Esophagus muscularis mucosa (tissue), 4 donors: ENCODE measurements at places on chromosomes 12 and 14.

- no peak for DNase-seq
Measured at GRCh38 chr12:88895634-88896033, 315.4 kb upstream of the KITLG start.

DNA sequence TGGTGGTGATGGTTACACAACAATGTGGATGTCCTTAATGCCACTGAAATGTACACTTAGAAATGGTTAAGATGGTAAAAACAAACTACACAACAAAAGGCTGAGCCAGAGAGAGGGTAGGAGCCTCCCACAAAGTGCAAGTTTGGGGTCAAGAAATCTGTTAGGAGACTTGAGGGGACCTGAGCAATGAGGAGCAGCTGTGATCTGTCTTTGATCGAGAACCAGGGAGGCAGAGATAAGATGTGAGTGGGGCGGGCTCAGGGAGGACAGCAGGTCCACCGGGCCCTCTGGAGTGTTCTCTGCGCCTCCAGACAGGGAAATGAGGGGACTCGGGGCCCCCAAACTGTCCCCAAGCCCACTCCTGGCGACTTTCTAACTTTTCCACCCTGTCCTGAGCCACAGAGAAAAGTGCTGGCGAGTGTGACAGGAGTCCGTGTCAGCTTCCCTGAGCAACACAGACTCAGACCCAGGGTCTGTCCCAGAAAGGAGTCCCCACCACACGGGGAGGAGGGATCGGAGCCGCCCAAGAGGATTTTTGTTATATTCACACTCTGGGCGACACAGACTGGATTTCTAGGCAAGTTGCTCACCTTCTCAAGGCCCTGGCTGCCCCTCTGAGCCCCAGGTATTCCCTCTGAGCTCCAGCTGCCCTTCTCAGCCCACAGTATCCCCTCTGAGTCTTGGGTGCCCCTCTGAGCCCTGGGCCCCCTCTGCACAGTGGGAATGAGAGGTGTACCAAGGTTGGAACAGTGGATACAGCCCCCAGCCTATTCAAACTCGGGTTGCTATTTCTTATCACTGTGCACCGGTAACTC, 11.5 kb upstream of the SCARB1 start:
- DNase-seq, result no peak

GRCh38 chr12:66144791-66145754, 14.5 kb upstream of the LLPH start:
- no peak for DNase-seq

DNA sequence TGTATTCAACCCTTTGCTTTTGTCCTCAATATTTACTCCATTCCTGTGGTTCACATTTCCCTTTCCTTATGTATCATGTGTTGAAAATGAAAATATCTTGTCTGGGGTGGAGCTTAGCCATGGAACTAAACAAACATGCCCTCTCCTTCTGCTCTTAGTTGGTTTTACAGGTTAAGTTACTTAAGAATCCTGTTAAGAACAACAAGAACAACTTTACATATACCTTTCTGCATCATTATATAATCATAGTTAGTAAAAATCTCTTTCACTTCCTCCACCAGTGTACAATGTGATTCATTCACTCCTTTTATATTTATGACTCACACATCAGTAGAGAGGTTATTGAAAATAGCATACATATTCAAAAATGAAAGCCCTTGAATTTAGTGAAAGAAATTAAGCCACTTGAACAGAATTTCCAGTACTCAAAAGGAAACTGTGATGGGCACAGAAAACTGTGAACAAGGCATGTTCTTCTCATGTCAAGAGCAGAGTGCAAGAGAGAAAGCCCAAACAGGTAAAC, 307.7 kb downstream of the CCDC91 start:
- DNase-seq, result no peak

GRCh38 chr12:120278137-120279069, 12.9 kb upstream of the PXN start:
- no peak for DNase-seq

GRCh38 chr14:103027451-103027850, 29.9 kb downstream of the CDC42BPB start:
- DNase-seq, result no peak

DNA sequence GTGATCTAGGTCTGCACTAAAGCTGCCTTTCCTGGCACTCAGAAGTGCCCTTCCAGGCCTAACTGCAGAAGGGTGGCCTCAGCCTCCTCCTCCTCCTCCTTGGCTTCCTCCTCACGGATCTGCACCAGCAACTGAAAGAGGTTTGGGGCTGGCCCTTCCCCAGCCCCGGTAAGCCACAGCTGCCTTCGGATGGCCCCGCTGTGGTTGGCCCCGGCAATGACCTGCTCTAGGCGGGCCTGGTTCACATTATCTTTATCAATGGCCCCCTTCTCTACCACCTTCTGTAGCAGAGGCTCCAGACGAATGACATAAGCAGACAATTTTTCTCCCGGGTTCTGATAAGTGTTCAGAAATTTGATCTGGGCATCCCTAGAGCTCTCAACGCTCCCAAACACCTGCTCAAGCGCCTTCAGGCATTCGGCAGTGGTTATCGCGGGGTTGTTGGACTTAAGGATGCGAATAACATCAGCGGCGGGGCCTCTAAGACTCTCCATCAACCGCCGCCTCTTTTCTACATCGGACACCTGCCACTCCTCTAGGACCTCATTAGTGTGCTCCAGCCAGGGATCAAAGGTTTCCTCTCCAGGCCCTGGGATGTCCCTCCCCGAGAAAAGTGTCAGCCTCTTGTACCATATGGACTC, 1.5 kb downstream of the PNMA1 start:
- no peak for DNase-seq

DNA sequence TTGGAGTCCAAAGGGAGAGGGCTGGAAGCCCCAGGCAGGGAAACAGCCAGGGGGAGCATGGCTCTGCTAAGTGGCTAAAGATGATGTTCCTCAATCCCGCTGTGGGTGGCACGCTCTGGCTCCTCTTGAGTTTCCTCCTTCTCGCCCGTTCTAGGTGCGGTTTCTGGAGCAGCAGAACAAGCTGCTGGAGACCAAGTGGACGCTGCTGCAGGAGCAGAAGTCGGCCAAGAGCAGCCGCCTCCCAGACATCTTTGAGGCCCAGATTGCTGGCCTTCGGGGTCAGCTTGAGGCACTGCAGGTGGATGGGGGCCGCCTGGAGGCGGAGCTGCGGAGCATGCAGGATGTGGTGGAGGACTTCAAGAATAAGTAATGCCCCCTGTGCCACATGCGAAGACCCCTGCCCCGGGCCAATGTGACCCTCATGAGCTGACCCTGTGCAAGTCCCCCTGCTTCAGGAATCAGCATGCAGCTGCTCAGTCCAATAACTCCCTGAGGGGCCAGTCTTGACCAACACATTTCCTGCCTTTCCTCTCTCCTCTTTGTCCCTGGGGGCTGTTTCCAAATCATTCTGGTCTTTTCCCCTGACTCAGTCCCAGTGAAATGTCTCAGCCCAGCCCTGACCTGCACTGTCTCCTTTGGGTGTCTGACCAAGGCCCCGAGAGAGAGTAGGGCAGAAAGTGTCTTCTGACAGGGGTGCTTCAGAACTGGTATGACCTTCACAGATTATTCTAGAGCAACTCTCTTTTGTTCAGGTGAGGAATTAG, 2.1 kb downstream of the KRT7 start:
- DNase-seq, result no peak

DNA sequence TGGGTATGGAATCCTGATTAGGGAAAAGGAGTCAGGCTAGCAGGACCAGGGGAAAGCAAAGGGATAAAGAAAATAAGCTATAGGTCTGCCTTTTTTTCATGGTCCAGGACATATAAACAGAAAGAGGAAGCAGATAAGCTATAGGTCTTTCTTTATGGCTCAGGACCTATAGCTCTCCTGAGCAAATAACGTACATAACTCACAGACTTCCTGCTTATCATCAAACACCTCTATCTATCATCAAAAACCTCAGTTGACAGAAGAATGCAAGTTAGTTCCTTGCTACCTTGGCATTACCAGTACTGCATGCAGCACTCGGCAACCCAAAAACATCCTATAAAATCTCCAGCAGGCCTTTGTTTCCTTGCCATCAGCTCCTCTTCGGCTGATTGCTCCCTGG, 238.7 kb upstream of the OR4E1 start:
- no peak for DNase-seq

DNA sequence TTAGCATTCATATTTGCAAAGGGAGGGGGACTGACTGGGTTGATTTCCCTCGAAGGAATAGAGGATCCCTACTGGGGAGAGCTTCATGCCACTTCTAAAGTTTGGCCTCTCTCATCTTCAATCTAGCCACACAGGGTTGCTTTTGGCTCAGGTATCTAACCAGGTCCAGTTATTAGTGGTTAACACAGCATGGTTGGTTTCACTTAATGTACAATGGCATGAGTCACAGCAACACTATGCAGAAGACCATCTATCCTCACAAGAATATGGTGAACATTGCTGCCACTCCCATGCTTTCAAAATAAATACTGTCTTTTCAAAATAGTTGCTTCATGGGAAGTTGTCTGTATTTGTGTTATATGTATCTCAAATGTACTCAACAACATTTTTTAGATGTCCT, 6.6 kb upstream of the RAB3IP start:
- DNase-seq, result no peak

DNA sequence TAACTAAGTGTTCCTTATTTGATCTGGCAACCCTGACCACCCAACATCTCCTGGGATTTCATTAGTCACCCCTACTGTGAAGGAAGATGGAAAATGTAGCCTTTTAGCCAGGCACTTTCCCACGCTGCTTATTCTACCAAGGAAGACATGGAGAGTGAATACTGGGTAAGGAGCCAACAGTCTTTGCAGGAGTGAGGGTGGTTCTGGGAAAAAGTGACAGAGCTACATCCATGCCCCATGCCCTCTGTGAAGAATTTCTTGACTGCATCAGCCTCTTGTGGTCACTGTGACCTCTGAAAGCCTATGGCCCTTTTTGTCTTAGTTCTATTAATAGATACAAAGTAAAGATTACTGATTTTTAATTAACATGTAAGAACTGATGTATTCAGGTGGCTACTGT, 196.0 kb upstream of the EEA1 start:
- no peak for DNase-seq

- no peak for DNase-seq
Measured at GRCh38 chr12:129657179-129657578, 246.6 kb downstream of the TMEM132D start.

GRCh38 chr14:105043641-105044040, 21.6 kb downstream of the GPR132 start:
- DNase-seq, result no peak

DNA sequence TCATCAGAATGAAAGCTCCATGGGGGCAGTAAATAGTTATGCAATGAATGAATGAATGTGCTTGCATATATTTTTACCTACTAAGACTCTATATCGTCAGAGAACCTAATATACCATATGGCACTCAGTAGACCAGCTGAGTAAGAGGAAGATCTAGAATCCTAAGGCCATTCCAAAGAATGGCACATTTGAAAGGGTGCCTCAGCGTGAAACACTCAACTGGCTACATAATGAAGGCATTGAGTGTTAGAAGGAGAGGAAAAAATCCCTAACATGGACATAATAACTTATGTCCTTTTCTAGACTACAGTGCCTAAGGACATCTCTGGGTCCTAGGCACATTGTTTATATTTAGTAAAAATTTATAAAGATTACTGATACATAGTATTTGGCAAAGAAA, 61.7 kb upstream of the ARID2 start:
- DNase-seq, result no peak

- DNase-seq, result no peak
Measured at GRCh38 chr14:28709571-28710305, 56.8 kb upstream of the FOXG1 start.

- DNase-seq, result no peak
Measured at GRCh38 chr14:90368946-90369721, 27.7 kb upstream of the CALM1 start.

DNA sequence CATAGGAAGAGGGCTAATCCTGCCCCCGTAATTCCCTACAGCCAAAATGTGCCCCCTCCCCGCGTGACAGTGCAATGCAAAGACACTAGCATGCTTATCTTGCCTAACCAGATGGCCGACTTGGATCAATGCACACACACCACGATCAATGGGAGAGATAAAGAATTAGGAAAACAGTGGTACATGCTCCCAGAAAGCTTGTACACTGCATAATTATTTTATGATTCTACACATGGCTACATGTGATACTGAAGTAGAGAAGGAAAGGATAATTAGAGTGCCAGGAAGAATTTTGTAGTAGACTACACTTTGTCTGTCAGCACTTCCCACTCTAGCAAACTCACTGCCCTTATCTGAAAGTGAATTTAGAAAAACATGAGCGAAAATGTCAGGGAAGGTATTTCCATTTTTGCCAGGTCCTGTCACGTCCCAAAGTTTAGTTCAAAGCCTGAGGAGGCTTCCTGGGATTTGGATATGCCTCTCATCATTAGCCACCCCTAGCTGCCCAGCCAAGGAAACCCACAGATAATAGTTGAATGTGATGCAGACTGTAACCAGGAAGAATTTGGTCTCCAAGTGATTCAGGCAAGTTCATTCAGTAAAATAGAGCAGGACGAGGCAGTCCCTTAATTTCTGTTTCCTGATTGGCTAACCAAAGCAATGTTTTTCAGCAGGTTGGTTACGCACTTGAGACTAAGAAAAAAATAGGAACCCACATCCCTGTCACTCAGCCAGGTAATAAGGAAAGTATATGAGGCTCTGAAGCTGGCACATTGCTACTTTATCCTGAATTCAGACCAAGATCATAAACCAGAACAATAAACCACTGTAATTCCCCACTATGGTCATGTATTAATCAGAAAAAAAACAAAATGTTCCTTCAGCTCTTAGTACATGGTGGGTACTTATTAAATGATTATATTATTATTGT, 199.6 kb upstream of the OTX2 start:
- DNase-seq, result no peak

DNA sequence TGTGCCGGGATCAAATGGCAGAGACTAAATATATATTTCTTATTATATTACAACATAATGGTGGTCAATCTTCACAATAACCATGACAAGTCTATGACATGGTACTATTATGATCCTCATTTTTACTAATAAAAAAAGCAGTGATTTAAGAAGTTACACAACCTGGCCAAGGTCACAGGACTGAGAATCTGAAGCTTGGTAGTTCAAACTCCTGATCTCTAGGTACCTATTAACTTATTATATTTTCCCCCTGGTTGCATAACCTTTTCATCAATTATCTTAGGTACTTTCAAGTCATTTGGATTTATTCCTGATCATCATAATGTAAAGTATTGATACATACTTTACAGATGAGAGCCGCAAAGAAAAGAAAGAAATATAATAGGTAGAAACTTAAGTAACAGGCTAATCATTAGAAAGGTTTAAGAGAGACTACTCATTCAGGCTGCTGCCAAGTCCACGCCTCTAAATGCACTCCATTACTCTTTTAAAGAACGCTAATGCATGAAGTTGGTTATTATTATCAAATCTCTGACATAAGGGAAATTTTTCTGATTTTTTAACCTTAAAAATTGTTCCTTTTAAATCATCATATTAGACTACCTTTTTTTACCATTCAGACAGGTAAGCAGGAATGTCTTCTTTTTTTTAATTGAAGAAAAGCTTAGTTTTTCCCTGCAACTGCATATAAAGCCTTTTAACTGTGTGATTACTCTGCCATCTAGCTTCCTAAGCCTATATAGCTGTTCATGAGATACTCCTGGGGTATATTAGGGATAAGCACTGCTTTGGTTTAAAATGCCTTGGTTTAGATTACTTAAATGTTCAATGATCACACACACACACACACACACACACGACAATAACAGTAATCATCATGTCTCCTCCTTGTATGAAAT, 35.6 kb downstream of the RPS29 start:
- no peak for DNase-seq
